Activated naive CD8-positive, alpha-beta T cell treated with anti-CD3 and anti-CD28 coated beads, Interleukin-2, amount 50 U/mL, for 24 hours (primary cell): ENCODE measurements at places on chromosomes 6 and 20.

DNA sequence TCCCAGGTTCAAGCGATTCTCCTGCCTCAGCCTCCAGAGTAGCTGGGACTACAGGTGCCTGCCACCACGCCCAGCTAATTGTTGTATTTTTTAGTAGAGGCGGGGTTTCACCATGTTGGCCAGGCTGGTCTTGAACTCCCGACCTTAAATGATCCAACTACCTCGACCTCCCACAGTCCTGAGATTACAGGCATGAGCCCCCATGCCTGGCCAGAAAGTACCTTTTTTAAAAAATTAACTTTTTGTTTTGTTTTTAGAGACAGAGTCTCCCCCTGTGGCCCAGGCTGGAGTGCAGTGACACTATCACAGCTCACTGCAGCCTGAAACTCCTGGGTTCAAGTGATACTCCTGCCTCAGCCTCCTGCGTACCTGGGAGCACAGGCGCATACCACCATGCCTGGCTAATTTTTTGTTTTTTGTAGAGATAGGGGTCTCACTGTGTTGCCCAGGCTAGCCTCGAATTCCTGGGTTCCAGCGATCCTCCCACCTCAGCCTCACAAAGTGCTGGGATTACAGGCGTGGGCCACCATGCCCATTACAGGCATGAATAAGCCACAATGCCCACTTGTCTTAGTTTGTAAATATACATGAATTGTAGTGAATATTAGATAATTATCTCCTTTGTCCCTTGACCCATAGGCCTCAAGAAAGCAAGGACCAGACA is 17.4 kb upstream of the EEF1A1 start:
- no peak for DNase-seq

GRCh38 chr20:57459278-57459677 is 65.7 kb downstream of the CTCFL start:
- DNase-seq: no peak

GRCh38 chr6:90080876-90081481 is 186.7 kb downstream of the GJA10 start:
- peak; percentile 74 for DNase-seq

DNA sequence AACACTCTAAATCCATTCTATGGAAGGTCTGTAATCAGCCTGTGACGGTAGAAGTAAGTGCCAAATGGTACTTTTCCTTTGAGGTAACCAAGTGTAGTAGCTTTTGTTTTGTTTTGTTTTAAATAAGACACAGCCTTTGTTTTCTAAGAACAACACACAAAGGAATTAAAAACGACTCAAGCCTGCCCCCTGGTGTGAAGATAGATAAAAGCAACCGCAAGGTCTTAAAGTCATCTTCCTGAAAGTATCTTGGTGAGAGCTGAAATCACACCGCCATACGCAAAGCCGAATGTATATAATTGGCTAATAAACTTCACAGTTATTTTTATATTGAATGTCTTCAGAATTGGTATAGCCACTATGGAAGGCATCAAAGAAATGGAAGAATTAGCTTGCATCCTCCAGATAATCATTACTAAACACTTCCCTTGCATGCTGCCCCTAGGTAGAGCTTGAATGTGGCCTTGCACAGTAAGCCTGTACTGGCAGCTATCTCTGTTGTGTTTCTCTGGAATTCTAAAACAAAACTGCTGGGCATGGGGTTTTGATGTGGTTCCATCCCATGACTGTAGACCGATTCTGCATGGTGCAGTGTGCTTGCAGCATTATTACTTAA is 95.6 kb downstream of the LAMP5 start:
- DNase-seq: peak; percentile 54

DNA sequence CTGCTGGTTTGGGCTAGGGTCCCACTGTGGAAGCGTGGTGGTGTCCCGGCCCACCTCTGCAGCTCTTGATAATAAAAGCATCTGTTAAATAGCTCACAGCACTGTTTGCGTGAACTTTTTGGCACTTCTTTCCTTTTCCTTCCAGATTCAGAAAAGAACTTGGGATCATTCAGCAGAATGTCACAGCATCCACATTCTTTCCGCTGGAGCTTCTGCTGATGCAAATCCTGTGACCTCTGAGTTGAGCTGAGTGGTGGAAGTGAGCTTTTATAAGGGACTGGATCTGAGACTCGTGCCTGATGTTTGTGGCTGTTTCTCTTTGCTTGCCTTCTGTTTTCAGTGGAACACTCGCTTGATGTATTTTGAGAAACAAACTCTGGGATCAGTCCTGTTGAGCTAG is 3.9 kb downstream of the OSBPL2 start:
- DNase-seq: no peak

GRCh38 chr6:17902974-17903373 is 84.5 kb downstream of the KIF13A start:
- DNase-seq: no peak

GRCh38 chr6:41685641-41686380 is 47.5 kb downstream of the MDFI start:
- DNase-seq: no peak

DNA sequence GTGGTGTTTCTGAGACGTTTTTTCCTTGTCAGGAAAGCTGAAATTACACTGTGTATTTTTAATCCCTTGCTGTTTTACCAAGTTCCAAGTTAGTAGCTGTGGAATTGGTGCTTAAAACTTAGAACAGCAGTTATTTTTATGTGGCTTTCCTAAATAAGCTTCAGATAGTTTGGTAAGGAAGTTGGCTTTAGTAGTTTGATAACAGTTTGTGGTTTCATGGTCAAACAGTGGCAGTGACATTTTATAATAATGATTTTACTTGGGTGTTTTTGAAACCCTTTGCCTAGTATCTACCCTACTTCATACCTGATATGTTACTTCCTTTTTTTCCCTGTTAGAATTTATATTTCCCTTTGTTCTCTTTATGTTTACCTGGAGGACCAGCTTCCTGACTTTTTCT is 164.9 kb downstream of the JARID2 start:
- DNase-seq: no peak

DNA sequence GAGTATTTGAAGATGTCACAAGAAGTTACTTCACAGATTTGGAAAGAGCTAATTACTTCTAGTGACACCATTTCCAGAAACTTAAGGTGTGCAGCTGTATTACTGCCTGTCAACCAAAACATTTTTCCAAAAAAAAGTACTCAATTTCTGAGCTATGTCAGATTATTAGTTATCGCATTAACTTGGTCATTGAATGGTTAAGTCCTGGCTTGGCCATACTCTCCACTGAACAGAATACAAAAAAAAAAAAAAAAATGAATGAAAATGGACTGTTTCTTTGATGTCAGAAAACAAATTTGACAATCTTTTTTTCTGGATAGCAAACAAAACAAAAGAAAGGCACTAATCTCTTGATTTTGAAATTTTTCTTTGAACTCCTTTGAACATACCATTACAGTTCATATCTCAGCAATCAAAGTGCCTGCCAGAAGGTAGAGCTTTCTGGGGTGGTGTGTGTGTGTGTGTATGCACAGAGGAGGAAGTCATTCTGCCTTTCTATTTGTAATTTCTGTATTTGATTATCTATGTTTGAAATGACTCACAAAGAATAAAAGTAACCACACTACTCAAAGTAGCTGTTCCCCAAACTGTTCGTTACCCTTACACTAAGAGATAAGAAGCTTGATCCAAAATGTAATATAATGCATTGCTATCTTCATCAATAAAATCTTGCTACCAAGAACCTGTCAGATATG is 210.8 kb upstream of the FUT9 start:
- DNase-seq: no peak

GRCh38 chr6:24891004-24891403 is 44.8 kb downstream of the RIPOR2 start:
- no peak for DNase-seq

- no peak for DNase-seq
These were observed 28.5 kb upstream of the PAK5 start for GRCh38 chr20:9867196-9867980.

GRCh38 chr20:41654884-41655283 is 36.7 kb upstream of the CHD6 start:
- no peak for DNase-seq

DNA sequence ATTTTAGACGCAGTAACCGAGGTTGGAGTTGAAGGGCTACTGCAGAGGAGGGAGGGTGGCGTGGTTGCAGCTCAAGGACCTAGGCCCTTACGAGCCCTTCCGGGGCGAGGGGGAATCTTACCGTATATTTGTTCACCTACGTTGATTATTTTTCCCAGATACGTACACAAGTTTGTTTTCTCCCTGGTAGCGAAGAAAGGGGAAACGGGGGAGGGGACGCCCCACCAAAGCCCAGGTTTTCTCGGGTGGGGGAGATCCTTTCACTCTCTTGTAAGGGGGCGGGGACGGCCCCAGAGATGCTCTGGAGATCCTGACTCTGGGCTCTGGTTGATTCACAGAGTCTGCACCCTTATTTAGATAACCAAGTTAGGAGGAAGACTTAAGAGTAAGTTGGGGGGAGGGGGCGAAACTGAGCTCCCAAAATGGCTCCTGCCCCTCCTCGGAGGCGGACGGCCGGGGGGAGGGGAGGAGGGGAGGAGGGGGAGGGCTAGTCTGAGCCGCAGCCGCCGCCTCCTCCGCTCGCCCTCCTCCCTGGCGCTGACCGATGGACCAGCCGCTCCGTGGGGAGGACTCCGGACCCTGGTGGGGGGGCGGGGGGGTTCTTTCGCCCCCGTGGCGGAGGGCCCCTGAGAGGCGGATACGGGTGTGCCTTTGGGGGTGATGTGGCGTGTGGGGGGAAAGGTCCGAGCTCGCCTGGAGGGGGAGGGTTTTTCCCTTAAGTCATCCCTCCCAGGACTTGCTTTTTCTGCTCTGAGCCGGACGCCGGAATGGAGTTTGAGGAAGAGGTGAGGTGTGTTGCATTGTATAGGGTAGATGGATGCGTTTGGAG is 2.2 kb downstream of the BRD2 start:
- peak; percentile 85 for DNase-seq

DNA sequence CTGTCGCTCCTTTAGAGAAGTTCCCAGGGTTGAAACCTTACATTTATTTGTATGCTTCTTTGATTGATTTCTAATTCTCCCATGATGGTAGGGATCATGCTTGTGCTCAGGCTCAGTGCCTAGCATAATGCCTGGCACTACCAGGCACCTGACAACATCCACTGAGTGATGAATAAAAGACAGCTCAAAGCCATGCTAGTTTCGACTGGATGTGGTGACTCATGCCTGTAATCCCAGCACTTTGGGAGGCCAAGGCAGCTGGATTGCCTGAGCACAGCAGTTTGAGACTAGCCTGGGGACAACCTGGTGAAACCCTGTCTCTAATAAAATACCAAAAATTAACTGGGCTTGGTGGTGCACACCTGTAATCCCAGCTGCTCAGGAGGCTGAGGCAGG is 11.6 kb upstream of the CD164 start:
- no peak for DNase-seq

- no peak for DNase-seq
These were observed 105.8 kb downstream of the BACH2 start for GRCh38 chr6:90190752-90191395.

GRCh38 chr6:14075095-14075503 is 42.5 kb upstream of the CD83 start:
- DNase-seq: no peak

DNA sequence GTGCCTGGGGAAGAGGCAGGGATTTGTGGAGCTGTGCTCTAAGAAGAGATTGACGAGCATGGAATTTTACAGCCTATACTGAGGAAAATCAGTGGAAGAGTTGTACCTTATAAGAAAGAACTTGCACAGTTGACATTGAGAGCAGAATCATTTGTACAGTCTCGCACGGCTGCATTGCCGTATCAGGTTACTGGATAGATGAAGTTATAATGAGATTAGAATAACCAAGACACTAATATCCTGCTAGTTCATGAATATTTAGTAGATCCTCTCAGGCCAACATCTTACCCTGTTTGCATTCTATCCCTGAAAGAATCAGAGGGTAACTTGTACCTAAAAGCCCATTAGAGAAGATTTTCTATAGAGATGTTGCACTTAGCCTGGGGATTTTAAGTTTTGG is 447.1 kb downstream of the PREX1 start:
- DNase-seq: no peak

DNA sequence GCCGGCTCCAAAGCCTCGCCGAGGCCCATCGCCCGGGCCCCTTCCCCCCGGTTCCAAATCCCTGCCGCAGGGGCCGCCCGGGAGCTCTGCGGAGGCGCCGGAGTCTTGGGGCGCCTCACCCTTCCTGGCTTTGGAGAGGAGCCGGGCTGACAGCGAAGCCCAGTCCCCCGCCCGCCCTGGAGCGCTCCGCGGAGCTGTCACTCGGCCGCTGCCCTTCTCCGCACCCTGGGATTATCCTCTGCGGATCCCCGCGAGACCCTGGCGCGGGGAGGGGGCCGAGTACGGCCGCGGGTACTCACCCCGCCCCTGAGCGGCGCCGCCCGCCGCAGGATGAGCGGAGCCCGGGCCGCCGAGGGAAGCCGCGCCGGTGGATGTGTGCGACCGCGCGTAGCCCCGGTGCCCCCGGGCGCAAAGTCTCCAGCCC is 343 bp downstream of the SNAP91 start:
- no peak for DNase-seq

DNA sequence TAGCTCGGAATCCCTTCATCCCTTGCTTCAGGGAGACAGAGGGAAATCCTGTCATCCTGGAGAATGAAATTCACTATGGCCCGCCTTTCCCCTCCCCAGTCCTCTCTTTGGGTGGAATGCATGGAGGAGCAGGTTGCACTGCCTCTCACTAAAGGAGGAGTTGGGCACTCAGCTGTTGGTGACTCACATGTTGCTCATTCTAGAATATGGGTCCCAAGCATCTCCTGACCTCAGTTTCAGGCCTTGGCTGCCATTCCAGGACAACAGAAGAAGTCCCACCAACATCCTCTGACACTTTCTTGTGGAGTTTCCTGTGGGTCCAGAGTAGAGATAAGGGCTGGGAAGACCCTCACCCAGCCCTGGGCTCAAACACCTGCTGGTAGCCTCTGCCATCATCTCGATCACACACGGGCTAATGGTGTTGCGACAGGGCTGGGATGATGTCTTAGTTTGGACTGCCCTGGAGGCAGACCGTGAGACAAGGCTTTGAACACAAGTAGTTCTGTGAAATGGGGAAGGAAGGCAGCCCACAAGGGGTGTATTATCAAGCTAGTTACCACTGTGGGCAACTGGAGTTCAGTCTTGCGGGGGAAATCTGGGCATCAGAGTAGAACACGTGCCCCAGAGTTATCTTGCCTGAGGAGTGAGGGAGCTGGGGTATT is 52.4 kb upstream of the RNF24 start:
- DNase-seq: no peak

GRCh38 chr6:40882323-40882997 is 156.6 kb downstream of the UNC5CL start:
- no peak for DNase-seq

GRCh38 chr6:56713254-56713672 is 70.6 kb upstream of the DST start:
- DNase-seq: no peak

DNA sequence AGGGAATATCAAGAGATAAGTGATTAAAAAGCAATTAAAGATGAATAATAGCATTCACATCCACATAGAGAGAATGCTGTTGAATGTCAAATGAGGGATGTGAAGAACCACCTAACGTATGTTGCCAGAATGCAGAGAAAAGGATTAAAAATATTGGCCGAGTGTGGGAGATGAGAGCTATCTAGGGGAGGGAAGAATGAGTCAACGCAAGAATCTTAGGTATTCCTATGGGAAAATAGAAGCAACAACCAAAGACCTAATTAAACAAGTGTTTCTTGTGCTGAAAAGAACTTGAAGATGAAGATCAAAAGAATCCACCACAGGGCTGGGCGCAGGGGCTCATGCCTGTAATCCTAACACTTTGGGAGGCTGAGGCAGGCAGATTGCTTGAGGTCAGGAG is 12.2 kb upstream of the RSPH3 start:
- no peak for DNase-seq
